ENCODE measurements at places on chromosomes 12 and 14.
A peak's percentile ranks its signal among the peaks of the same experiment; 100 is the strongest.

- peak; percentile 12 for DNase-seq
Measured at GRCh38 chr12:48934312-48934706, 9.0 kb upstream of the FKBP11 start.

DNA sequence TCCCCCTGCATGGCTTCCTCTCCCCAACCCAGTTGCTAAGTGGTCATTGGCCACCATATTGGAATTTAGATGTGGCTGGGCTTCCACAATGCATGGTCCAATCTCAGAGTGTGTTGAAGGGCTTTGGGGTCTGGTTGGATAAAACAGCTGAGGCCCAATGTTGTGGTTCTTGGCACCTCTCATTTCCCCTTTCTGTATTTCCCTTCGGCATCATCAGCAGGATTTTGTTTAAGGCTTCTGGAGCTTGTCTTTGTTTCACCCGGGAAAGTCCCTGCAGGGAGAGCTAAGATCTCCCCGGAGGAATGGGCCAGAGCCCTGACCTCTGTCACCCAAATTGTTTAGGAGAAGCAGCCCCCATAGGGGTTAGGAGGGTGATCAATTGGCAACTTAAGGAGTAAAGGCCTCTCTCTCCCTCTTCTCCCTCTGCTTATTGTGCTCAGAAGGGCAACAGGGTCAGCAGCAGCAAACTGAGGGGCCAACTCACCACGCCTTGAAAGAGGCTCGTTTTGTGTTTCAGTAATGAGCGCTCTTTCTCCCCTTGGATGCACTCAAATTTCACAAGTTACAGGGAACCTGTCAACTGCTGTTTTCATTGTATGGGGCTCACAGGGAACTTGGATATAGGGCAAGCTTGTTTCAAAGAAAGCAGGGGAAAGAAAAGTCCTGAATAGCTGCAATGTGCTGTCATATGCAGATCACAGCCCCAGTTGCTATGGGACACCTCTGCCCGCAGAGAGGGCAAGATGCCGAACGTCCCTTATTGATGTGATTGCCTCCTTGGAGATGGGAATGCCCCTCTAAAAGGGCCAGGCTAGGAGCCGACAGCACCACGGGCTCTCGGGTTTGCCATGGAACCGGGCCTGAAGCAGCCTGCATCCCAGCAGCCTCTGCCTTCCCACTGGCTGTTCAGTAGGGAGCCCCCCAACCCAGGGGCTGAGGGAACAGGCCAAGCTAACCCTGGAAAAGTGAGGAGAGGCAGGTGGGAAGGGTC, 223.7 kb downstream of the ZFP36L1 start:
- no peak for DNase-seq

GRCh38 chr14:89805501-89805900, 149.0 kb downstream of the EFCAB11 start:
- no peak for DNase-seq

GRCh38 chr12:779745-780734, 27.7 kb downstream of the WNK1 start:
- no peak for DNase-seq

DNA sequence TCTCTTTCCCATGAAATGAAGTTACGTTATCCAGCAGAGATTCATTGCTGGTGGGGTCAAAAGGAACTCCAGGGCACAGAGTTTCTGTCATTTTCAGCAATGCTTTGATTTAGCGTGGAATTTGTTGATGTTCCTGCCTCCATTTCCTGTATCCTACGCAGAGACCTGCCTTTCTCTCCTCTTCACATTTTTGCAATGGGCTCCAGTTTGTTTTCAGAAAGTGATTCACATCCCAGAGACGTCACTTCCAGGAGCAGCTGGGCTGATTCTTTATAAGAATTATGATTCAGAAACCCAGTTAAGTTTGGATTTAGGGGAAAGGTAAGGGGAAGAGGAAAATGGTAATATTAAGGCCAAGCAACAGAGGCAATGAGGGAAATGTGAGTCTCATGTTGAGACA, 11.6 kb downstream of the RNASE10 start:
- DNase-seq: no peak

DNA sequence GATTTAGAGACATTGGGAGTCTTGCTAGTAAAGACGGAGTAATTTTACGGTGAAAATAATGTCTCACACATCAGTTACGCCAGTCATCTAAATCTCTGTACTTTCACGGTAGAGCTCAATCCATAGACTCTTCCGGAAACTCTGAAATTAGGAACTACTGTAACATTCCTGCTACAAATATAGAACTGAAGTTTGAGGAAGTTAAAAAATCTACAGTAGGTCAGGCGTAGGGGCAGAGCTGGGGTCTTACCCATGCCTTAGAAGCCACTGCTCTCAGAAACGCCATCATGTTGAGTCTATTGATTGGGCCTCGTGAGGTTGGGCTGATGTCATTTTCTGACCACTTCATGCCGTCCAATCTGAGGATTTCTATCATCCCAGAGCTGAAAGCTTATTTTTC, 1029.8 kb upstream of the TMEM132C start:
- DNase-seq: no peak

- DNase-seq: no peak
Measured at GRCh38 chr14:100059438-100059781, 5.8 kb upstream of the EVL start.

DNA sequence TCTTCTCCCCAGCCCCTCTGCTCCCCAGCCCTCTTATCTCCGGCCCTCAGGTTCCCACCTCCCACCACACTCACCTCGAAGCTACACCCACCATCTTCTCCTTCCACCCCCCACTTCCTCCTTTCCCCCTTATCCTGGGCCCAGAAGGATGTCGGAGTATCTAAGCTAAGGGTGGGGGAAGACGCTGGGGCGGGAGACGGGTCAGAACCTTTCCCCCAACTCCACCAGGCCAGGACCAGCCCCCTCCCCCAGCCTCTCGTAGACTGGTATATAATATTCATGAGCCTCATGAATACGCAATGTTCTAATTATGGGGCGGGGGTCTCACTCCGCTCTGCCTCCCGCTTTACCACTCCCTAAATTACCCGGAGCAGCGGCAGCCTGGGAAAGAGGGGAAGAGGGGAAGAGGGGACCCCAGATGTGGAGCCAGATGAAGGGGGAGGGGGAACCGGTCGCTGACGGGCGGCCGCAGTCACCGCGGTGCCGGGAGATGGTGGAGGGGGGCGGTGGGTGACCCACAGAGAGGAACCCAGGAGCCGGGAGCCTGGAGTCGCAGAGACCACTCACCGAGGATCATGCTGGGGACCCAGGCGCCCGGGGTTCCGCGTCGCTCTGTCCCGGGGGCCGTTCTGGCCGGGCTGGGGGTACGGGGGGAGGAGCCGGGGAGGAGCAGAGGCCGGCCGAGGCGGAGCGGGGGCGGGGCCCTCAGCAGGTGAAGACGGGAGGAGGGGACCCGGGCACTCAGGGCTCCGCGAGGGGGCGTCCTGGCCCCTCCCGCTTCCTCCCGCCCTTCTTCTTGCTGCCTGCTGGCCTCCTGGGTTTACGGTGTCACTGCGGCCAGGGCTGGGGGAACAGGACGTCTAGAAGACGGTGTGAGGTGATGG, 6.4 kb upstream of the ZNF385A start:
- DNase-seq: peak; percentile 75

GRCh38 chr12:14283489-14284144, 81.9 kb upstream of the ATF7IP start:
- no peak for DNase-seq

- no peak for DNase-seq
Measured at GRCh38 chr12:52819731-52820510, 6.0 kb upstream of the KRT4 start.

DNA sequence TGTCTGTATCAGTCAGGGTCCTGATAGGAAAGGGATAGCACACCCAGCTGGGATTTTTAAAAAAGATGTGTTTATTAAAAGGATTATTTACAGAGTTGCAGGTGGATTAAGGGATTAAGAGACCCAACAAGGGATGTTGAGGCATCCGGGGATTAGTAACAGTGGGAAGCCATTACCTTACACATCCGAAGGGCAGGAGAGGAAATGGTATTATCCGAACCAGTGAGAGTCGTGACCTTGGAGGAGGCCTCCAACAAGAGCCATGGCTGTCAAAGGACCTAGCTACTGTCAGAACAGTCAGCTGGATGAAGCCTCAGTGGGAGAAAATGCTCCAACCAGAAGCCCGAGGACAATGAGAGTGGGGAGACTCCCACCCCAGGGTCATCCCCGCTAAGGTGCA, 146.3 kb upstream of the KRAS start:
- DNase-seq: no peak

DNA sequence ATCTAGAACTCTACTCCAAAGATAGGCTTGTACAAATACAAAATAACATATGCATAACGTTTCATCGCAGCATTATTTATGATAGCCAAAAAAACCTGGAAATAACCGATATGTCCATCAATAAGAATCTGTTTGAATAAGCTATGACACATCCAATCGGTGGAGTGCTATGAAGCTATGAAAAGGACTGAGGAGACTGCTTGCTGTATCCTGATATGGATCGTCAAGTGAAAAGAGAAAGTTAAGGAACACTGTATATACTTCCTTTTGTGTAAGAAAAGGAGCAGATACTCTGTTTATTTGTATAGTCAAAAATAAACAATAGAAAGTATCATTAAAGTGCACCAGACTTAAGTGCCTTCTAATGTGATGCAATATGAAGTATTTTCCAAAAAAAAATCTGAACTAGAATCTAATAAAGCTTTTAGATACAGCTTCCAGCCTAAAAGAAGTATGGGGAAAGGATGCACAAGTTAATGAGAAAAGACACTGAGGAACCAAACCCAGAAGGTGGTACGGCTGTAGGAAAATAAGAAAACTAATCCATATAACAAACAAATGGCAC, 645 bp upstream of the KLHDC1 start:
- DNase-seq: no peak

DNA sequence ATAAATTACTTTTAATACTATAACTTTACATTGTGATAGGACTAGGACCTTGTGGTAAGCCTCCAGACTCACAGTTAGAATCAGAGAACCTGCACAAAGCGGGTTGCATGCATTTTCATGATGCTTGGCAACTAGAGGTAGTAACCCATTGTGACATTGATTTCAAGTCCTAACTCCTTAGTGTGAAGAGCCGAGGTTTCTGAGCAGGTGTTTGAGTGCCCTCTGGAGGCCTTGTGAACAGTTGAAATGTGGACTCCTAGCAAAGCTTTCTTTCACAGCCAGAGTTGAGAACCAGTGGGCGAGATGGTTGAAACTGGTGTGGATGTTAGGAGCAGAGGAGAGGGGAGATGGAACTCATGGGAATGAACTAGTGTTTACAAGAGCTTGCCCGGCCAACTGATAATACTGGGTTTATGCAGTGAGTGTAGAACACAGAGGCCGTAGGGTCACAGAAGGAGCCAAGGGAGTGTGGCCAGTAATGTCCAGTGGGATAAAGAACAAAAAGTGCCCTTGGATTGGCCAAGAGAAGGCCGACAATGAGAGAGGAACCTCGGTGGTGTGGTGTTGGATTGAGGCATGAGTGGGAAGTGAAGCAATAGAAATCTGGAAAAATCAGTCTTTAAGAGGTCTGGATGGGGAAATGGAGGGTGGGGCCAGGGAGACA, 10.9 kb downstream of the ZNF664 start:
- DNase-seq: peak; percentile 23

DNA sequence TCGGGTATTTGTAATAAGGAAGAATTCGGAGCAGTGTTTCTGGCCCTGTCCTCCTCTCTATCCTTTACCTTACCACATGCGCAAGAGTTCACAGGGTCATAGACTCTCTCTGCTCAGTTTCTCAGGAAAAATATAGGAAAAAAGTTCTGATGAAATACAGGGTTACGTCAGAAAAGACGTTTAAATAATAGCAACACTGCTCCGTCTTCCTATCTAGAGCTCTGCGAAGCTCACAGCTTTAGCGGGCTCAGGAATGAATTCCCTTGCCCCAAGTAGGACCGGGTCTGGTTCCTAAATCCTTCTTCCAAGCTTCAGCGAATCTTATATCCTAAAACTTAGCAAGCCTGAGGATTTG, 365 bp downstream of the CCDC59 start:
- no peak for DNase-seq

DNA sequence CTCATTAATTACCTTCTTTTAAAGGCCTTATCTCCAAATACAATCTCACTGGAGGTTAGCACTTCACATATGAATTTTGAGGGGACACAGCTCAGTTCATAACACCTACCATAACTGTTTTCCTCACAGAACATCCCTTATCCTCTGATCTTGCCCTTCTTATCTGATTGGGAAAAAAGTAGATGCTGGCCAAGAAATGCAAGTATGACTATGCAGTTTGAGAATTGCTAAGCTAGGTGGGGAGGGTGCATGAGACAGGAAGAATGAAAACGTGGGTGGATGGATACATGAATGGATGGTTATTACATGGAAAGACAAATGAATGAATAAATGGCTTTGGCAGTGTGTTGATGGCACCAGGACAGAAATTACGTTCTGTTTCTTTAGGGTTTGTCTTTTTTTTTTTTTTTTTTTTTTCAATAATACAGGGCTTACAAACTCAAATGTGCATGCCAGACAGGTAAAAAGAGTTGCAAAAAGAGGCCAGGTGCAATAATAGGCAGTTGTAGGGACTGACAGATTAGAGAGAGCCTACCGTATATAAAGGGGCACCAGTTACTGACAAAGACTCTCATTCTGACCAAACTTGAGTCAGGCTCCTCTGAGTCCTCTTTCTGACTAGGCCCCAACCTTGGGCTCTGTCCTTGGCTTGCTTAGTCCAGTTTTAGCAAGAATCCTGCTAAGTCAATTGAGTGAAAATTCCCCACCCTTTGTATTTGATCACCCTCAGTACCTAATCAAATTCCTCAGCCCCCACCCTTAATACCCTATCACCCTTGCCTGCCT, 304.9 kb downstream of the ZFP36L1 start:
- DNase-seq: no peak

DNA sequence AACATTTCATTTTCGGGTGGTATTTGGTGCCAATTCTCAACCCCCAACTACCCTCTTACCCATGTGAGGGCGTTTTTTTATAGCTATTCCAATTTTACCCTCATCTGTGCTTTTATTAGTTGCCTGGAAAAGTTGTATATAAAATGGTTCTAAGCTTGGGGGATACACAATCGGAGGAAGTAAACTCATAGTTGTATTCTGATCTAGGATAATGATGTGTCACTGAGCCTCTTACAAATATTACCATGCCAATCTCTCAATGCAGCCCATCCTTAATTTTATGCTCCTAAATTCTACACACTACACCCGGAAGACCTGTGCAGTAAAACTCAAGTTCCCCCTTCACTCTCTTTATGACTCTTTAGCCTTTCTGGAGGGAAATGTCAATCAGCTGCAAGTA, 1206.5 kb upstream of the FLRT2 start:
- no peak for DNase-seq

GRCh38 chr12:28217805-28218204, 27.5 kb downstream of the CCDC91 start:
- no peak for DNase-seq

DNA sequence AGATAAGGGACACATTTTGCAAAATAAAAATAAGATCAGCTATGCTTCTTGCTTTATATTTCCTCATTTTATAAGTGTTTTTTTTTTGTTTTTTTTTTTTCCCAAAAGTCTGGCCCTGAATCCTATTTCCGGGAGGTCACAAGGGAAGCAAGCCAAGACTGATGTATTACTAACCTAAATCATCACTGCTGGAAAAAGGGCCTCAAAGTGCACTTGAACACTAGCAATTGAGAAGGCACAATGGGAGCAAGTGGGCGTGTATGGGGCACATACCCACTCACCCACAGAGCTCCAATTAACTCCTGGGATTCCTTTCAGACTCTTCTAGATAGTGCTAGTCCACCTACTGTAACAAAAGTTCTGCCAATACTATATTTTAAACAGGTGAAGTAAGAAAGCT, 58.8 kb downstream of the STON2 start:
- DNase-seq: no peak

- no peak for DNase-seq
Measured at GRCh38 chr12:61487728-61488127, 772.5 kb upstream of the USP15 start.

- DNase-seq: no peak
Measured at GRCh38 chr12:89156340-89156739, 196.0 kb downstream of the DUSP6 start.

- no peak for DNase-seq
Measured at GRCh38 chr14:80754696-80755095, 186.8 kb downstream of the CEP128 start.
